ENCODE measurements at places on chromosomes 6 and 20.

DNA sequence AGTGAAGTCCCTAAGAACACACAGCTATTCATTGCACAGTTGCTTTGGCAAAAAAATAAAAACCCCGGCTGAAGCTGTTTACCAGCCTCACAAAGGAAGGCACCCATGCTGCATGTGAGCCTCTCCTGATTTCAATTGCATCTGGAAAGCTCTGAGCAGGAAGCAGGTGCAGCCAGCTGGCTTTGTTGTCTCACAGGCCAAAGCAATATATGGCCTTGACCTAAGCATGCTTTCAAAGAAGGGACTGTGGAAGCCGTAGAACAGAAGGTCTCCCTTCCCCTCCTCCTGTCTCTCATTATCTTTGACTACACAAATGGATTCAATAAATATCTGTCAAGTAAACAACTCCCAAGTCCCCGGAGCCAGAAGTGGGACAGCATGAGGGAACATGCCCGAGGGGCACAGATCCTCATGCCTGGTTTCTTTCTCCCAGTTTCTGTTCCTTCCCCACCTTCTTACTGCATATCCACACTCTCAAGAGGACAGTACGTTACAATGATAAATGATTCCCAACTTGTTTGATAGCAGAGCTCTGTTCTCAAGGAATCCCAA is 57.2 kb upstream of the PCSK2 start:
- no peak for DNase-seq

GRCh38 chr6:129710450-129711270 is 683 bp upstream of the ARHGAP18 start:
- DNase-seq, result no peak

- DNase-seq, result no peak
Observed at GRCh38 chr20:63451821-63452220, 20.6 kb downstream of the KCNQ2 start.

GRCh38 chr20:62675156-62675876 is 33.0 kb downstream of the SLCO4A1 start:
- no peak for DNase-seq

DNA sequence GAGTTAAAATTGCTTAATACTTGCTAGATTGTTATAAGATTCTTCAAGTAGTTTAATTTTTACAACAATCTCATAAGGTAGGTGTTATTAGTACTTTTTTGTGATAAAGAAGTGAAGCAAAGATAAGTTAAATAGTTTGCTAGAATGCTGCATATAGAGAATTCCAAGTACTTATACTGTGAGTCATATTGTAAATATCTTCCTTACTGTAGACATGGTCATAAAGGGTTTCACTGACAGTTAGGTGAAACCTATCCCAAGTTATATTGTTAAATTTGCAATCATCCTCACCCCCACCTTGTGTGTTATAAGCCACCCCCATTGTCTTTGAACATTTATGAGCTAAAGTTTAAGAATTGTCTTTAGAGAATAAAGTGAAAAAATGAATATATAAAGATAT is 142.0 kb downstream of the FAM83B start:
- no peak for DNase-seq

- DNase-seq, result no peak
Observed at GRCh38 chr20:32294071-32294470, 16.6 kb downstream of the KIF3B start.

DNA sequence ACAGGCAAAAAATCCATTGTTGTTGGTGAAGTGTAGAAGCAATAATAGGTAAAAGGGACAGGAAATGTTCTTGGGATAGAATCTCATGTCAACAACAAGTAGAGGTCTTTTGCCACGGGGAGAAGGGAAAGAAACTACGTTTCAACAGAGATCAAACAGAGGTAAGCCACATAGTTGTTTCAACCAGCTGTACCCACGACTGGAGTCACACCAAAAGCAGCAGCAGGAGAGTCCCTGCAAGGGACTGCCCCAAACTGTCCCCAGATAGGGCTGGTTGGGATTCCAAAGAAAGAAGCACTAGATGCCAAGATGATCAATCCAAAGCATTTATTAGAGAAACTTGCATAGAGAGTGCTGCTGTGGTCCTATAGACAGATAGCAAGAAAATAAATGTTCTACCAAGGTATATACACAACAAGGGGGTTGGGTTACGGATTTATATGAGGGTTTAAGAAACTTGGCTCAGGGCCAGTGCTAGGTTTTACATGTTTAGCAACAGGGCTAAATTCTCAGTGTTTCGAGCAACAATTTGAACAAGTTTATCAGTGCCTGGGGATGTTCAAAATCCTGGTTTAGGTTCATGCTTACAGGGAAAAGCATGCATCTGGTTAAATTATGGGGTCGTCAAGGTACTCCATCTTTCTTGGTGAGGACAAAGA is 466.5 kb downstream of the MMUT start:
- DNase-seq, result no peak

DNA sequence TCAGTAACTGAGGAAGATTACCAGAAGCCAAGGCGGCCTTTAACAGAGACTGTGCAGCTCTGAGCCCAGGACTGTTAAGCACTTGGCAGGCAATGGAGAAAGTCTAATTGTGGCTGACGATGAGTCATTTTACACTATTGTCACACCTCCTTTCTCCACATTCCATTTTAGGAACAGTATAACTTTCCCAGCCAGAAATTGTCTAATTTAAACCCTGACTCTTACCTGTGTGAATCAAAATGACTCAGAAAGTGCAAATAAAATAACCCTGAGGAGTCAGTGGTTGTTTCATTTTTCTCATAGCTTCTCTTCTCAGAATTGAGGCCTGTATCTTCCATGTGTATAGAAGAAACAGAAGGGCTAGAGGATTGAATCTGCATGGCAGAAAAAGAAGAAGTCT is 40.0 kb upstream of the OPN5 start:
- DNase-seq, result no peak

- DNase-seq, result no peak
Observed at GRCh38 chr6:23879816-23880215, 246.2 kb upstream of the NRSN1 start.

GRCh38 chr20:59151820-59152219 is 11.8 kb upstream of the ZNF831 start:
- DNase-seq, result no peak

DNA sequence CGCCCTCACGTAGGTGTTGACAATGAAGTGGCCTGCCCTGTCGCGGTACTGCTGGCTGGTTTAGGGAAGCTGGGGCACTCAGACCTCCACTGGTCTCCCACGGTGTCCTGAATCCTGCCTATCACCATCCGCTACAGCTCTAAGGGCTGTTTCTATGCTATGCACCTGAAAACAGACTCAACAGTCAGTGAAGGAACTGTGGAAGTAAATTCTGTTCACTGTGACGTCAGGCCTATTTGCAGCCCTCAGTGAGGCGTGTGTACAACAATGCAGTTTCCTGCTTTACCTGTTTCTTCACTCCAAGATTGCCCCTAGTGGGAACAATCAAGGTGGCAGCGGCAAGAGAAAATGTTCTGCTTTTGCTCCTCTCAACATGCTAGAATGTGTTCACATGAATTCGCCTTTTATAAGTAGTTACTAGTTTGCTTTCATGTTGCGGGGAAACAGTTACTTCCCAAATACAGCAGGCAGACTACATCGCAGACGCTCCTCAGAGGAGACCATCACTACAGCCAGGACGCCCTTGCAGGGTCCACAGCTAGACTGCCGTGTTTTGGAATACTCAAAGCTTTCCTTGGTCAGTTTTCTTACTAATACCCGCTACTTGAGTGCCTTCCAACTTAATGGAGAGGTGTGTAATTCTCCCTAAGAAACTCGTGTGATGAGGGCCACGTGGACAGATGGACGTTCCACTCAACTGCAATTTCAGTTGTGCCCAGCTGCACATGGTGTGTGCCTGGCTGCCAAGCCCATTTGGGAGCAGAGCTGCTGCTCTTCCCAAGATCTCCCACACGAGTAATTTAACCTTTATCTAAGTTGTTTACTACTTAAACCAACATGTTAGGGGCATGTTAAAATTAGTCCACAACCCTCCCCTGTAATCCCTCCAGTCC is 25.4 kb downstream of the DIDO1 start:
- no peak for DNase-seq
